ENCODE measurements at places on chromosomes 7 and 10. TPM values are rescaled to one million over a fixed set of nuclear protein-coding genes. Genes with fewer than 3 reads are reported as not detected.

DNA sequence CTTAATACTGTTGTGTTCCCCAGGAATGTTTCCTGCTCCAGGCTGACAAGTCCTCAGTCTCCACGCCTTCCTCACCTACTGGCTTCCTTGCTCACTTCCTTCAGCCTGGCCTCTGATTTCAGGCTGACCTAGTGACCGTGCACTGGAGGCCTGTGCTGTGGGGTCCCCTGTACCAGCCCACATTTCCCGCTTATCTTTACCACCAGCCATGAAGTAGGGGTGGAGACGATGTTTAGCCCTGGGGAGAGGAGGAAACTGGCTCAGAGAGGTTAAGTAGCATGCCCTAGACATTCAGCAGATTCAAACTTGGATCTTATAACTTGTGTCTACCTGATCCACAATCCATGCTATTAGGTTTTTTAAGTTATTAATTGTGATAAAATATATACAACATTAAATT, 4.8 kb upstream of the ZNF488 start:
- DNase-seq, result no peak

- DNase-seq, result no peak
Measured at GRCh38 chr7:95312561-95312960, 11.8 kb downstream of the PON1 start.

DNA sequence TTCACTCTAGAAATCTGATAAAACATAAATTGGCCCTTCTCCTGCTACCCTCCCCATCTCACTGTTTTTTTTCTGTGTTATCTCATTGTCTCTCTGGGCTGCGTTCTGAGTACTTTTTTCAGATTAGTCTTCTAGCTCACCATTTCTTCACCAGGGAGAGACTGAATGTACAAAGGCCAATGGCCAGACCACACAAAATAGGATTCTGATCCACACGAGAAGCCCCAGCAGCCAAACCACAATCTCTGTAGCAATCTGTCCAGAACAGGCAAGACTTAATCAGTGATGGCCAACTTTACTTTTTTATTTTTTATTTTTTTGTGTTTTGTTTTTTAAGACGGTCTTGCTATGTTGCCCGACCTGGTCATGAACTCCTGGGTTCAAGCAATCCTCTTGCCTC, 55.9 kb upstream of the PAPSS2 start:
- no peak for DNase-seq

- DNase-seq, result no peak
Measured at GRCh38 chr10:8211631-8212030, 157.1 kb downstream of the GATA3 start.

DNA sequence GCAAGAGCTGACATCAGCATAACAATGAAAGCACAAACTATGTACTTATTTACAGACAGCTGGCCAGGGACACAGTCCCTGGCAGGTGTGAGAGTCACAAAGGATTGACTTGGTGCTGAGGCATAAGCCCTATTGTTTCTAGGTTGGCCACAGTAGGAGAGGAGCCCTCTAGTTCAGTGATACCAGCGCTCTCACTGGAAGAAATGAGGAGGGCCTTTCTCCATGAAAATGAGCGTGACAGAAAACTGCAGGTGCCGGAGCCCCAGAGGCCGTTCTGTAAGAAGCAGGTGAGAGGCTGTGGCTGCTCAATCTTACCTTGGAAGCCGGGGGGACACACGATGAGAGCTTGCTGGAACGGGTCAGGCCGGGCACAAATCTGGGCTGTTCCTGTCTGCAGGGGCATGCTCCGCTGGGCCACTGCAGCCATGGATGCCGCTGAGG, 90.5 kb downstream of the CLEC2L start:
- DNase-seq, result no peak

GRCh38 chr10:50882540-50882983, 2.9 kb downstream of the A1CF start:
- no peak for DNase-seq

- no peak for DNase-seq
Measured at GRCh38 chr10:8063128-8063908, 8.8 kb downstream of the GATA3 start.

DNA sequence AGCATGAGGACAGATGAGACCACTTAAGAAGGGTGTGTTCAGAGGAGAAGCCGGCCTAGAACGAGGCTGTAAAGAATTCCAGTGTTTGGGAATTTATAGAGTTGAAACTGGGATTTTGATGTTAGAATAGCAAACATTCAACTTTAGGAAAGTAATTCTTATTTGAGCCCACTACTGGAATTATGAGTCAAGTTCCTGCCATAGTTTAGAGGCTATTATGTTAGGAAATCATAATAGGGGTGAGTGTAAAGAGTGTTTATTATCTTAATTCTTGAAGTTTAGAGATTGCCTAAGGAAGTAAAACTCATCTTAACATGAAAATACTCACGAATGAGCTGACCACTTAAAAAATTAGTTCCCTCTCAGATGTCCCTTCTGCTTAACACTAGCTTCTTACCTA, 2.1 kb downstream of the CBLL1 start:
- DNase-seq, result no peak

DNA sequence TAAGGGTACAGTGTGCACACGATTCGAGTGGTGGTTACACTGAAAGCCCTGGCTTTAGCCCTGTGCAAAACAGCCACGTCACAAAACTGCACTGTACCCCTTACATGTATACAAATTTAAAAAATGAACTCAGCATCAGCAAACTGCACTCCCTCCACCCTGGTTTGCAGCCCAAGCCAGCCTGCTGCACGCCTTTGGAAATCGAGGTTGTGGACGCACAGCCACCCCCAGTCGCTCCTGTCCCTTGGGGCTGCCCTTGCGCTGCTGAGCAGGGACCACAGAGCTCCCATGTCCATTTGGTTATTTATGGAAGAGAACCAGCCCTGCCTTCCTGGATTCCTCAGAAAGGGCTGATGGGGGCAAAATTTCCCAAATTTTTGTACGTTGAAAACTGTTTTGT, 98.8 kb downstream of the INPP5A start:
- peak; percentile 71 for DNase-seq

DNA sequence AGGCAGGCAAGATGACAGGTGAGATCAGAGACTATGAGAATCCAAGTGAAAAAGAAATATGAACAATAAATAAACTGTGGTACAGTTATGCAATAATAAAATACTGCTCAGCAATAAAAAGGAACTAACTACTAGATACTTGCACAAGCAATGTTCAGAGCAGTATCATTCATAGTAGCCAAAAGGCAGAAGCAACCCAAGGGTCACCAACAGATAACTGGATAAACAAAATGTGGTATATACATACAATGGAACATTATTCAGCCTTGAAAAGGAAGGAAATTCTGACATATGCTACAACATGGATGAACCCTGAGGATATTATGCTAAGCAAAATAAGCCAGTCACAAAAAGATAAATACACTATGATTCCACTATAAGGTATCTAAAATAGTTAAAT, 76.9 kb upstream of the KCNIP2 start:
- no peak for DNase-seq

DNA sequence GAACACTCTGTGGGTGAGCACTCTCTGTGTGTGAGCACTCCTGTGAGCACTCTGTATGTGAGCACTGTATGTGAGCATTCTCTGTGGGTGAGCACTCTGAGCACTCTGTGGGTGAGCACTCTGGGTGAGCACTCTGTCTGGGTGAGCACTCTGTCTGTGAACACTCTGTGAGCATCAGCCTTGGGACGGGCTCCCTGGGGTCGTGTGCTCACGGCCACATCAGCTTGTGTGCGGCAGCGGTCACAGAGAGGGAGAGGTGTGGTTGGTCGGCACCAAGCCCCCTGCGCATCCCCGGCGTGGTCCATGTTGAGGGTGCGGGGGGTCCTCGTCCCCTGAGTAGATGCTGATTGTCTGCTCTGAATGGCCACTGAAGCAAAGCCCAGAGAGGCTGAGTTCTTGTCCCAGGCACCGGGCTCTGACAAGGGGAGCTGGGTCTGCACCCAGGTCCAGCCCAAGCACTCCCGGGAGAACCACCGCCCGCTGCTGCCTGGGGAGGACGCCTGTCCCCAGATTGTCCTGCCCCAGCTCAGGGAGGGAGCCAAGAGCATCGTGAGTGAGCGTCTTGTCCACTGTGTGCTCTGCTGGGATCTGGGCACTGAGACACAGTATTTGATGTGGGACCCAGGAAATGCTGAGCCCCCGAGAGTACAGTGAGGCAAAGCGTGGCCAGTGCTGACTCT, 143.7 kb downstream of the DNAJB6 start:
- DNase-seq, result no peak

- DNase-seq, result no peak
Measured at GRCh38 chr10:10096296-10096695, 921.4 kb upstream of the CELF2 start.

DNA sequence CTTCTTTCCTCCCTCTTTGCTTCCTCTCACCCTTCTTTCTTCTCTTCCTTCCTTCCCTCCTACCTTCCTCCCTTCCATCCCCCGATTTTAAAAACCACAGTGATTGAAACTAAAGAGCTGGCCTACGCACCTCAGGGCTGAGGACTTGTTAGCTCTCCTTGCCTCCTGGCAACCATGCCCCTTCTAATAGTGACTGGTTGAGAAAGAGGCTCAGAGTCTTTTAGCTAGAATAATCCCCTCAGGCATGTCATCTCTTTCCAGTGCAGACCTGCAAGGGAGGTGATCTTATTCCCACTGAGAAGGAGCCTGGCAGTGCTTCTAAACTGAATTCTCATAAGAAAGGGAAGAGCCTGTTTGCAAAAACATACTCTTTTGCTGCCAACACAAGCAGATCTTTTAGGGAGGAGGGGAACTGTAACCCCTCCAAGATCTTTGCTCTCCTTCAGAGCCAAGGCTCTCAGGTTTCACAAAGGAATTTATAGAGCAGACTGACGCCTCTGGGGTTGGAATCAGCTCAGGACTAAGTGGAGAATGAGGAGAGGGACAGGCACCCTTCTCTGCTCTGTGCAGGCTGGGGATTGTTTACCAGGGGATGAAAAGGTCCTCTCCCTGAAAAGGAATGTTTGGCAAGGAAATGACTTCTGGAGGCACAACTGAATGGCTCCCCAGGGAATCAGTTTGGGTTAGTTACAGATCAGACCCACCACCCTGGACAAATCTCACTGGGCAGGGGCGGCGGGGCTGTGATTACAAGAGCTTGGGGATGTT, 9.4 kb upstream of the ANKRD1 start:
- DNase-seq, result no peak

- DNase-seq, result no peak
Measured at GRCh38 chr7:98852826-98853225, 17.0 kb downstream of the TMEM130 start.

GRCh38 chr10:111473361-111473760, 396.5 kb downstream of the ADRA2A start:
- DNase-seq, result no peak

- no peak for DNase-seq
Measured at GRCh38 chr10:31098046-31098445, 66.4 kb upstream of the ZNF438 start.

- no peak for DNase-seq
Measured at GRCh38 chr10:128069351-128070051, 56.7 kb downstream of the MKI67 start.

- no peak for DNase-seq
Measured at GRCh38 chr10:121436630-121437341, 161.5 kb downstream of the FGFR2 start.

- no peak for DNase-seq
Measured at GRCh38 chr7:150879345-150879744, 27.0 kb downstream of the AOC1 start.

DNA sequence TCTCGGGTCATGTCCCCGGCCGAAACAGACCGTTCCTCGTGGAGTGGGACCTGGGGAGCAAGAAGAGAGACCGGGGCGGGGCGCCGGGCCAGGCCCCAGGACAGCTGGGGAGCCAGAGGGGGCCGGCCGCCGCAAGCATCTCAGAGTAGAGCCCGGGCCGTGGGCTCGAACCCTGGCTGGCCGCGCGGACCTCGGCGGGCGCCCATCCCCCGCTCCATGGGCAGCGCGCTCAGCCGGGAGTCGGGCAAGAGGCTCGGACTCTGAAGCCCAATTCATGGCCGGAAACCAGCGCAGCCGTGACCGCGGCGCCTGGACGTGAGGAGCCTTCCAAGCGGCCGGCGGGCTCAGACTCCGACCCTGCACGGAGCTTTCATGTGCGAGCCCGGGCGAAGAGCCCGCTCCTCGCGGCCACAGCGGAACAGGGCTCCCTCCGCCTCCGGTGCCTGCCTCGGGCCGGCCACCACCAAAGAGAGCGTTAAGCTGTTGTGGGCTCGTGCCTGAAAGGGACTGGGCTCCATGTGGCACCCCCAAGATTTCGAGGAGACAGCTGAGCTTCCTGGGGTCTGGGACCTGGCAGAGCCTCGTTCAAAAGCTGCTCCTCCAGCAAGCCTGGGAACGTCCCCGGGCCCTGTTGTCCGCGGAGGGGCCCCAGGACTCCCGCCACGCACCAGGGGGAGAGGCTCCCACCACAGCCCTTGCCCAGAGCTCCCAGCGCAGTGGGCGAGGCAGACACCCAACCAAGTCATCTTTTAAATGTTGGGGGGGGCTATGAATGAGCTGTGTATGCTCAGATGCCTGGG, 757 bp upstream of the GRID1 start:
- peak; percentile 74 for DNase-seq

DNA sequence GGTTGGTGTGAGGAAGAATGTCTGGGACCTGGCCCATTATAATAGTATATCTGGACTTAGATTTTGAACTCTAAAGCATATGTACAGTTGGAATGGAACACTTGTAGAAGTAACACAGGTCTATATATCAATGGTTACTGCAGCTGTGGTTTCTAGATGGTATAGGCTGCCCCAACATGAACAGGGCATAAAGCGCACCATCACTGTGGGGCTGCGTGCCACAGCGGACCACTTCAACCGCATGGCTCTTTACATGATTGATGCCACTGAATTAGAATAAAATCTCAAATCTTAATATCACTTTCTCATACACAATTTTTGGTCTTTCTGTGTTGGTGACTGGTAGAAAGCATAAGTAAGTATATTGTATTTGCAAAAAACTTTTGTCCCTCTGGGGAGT, 59.5 kb downstream of the KLRG2 start:
- DNase-seq, result no peak

GRCh38 chr7:144011458-144012230, 11.5 kb downstream of the OR6B1 start:
- DNase-seq, result no peak

- no peak for DNase-seq
Measured at GRCh38 chr10:100625816-100626215, 90.1 kb downstream of the HIF1AN start.

- no peak for DNase-seq
Measured at GRCh38 chr10:43078986-43079273, 2.1 kb downstream of the RET start.

The CUBN gene
- total RNA-seq, result 0.54 TPM

The C10orf105 gene
- total RNA-seq, result not detected

The OLAH gene
- not detected for total RNA-seq

The UPK3B gene
- 0.38 TPM for total RNA-seq

The CRTAC1 gene
- 3.2 TPM for total RNA-seq

The PCGF5 gene
- 135 TPM for total RNA-seq

The DLX6 gene
- not detected for total RNA-seq

The IFIT3 gene
- total RNA-seq, result 6.8 TPM

The ACHE gene
- total RNA-seq, result 2.1 TPM

The GET4 gene
- 21.3 TPM for total RNA-seq

The SMKR1 gene
- not detected for total RNA-seq

The LIPK gene
- total RNA-seq, result not detected

The GDF10 gene
- 1.7 TPM for total RNA-seq

The PNLIPRP2 gene
- not detected for total RNA-seq

The ZNF722 gene
- not detected for total RNA-seq

The C10orf67 gene
- total RNA-seq, result 0.35 TPM

The GPR158 gene
- 0.05 TPM for total RNA-seq

The CTAGE8 gene
- total RNA-seq, result not detected
